CD4-positive, alpha-beta T cell treated with Interleukin-17A for 1 hour (primary cell): ENCODE measurements at places on chromosomes 11 and 22.

DNA sequence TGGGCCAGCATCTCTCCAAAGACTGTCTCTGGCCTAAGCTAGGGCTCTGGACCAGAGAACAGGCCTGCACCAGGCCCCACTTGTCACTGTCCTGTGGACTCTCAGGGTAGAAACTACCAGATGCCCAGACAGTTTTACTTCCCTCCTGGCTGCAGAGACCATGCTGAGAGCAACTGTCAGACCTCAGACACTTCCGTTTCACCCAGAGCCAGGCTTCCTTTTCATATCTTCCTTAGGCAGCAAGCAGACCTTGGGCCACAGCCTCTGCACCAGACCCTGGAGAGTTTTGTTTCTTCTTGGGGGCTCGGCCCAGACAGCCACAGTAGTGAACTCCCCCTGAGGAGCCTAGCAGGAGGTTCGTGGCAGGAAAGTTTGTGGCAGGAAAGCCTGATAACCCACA, 12.1 kb upstream of the FCHSD2 start:
- peak; percentile 46 for DNase-seq

DNA sequence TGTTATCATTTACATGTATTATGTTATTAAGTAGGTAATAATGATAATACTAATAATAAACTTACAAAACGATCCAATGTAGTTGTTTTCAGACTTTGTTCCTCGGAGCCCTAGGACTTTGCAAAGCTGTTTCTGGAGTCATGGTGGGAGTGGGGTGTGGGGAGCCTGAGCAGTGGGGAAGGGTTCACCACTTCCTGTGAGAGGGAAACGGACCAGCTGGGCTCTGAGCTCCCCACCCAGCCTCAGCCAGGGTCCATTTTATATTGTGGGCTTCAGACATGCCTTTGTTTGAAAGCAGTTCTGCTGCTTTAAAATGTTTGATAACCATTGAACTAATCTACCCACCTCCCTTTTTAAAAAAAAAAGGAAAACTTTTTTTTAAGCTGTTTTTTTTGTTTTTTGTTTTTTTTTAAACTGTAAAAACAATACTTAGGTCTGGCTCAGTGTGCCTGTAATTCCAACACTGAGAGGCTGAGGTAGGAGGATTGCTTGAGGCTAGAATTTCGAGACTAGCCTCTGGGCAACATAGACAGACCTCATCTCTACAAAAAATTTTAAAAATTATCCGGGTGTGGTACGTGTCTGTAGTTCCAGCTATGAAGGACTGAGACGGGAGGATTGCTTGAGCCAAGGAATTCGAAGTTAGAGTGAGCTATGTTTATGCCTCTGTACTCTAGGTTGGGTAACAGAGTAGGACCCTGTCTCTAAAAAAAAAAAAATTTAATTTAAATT, 7.0 kb downstream of the SERPING1 start:
- DNase-seq: no peak

DNA sequence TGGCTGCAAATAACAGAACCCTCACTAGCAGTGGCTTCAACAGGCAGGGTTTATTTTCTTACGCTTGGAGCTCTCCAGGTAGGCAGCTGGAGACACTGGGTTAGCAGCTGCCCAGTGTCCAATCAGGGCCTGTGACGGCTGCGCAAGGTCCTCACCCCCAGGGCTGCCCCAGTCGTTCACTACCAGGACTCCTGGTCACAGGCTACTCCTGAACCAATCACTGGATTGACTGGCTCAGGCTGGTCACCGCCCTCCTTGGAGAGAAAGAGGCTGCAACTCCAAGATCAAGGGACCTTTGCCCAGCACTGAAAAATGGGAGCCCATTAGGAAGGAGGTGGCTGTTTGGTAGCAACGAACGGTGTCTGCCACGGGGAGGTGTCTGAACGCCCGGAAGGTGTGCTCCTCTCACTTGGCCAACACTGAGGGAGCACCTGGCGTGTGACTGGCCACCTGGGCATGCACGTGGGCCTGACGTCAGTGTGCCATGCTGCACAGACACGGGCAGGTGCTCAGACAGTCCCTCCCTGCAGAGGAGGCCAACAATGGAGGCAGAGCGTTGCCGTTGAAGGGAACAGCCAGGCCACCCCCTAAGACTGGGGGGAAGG, 5.1 kb downstream of the ARSA start:
- DNase-seq: no peak

DNA sequence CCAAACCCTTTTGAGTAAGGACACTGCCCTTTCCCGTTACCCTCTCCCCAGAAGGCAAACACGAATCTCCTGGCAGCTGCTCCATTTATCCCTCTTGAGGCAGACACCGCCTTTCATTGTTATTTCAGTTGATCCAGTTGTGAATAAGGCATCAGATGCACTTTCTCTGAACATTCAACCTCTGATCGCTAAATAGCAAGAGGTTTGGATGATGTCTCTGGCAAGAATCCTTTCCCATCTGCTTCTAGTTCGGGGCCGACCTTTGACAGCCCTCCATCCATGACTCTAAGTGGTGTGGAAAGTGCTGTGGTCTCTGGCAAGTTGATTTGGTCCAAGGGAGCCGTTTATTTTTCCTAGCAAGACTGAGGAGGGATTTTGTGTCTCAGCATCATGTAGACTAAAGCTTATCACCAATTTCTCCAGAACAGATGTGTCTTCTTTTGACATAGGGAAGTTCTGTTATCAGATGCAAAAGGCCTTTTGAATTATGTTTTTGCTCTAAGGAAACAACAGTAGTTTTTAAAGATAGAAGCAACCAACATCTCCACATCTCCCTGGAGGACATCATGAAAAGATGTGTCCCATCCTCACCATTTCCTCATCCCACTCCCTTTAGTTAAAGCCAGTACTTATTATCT, 123.6 kb downstream of the CCDC34 start:
- no peak for DNase-seq

GRCh38 chr11:119363851-119364590, 17.5 kb downstream of the USP2 start:
- DNase-seq: peak; percentile 53

- peak; percentile 12 for DNase-seq
Observed at GRCh38 chr11:119266063-119266462, 50.9 kb downstream of the MCAM start.

- DNase-seq: no peak
Observed at GRCh38 chr11:67420147-67420645, 4.7 kb downstream of the CARNS1 start.

- DNase-seq: no peak
Observed at GRCh38 chr11:58133309-58134076, 8.2 kb upstream of the OR9I1 start.

GRCh38 chr11:34192481-34193401, 87.3 kb downstream of the NAT10 start:
- DNase-seq: no peak

DNA sequence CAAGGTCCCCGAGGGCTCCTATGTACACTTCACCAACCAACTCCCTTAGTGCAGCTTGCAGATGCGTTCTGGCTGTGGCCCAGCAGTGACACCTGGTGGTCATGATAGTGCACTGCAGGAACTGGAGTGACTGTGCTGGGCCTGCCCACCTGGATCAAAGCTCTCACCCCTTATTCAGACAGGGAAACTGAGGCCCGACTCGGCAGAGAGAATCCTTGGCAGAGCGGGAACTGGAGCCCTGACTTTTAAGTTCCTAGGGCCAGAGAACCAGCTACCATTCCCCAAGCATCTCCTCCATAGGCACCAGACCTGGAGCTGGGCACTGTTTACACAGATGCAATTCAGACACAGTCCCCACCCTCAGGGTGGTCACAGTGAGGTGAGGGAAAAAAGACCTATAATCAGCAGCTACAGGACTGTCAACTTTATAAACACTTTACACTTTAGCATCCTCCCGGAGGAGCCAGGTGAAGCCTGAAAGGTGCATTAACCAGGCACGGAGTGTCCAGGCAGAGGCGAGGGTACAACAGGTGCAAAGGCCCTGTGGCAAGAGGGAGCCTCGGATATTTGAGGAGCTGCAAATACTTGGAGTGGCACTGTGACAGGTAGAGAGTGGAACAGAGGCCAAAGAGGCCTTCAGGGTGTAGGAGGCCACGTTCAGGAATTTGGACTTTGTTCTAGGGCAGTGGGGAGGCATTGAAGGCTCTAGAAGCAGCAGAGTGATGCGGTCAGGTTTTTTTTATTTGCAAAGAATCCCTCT, 22.0 kb downstream of the RHBDD3 start:
- peak; percentile 66 for DNase-seq

DNA sequence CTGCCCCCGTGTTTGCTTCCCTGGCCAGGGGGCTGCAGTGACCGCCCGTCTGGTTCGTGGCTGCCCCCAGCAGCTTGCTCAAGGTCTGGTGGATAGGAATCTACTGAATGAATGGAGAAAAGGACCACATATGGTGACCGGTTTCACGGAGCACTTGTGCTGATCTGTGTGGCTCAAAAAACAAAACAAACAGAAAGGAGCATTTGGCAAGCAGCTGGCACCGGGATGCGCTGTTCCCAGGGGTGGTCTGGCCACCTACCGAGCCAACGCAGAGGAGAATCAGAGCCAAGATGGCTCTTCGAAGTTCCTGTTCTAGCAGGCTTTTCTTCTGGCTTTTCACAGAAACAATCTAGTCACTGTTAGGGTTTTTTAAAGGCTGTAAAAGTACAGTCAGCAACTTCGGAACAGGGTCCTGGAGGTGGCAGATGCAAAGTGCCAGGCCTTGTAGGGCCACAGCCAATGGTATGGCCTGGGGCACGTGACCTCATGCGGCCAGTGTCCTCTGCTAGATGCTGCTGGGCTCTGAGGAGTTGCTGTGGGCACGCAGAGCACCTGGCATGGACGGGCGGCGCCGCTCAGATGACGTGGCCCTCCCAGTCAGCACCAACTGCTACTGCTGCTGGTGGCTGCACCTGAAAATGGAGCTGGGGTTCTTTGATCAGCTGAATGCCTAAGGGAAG, 27.3 kb upstream of the PACSIN2 start:
- DNase-seq: no peak

- peak; percentile 45 for DNase-seq
Observed at GRCh38 chr11:101860696-101861427, 53.9 kb upstream of the CEP126 start.

DNA sequence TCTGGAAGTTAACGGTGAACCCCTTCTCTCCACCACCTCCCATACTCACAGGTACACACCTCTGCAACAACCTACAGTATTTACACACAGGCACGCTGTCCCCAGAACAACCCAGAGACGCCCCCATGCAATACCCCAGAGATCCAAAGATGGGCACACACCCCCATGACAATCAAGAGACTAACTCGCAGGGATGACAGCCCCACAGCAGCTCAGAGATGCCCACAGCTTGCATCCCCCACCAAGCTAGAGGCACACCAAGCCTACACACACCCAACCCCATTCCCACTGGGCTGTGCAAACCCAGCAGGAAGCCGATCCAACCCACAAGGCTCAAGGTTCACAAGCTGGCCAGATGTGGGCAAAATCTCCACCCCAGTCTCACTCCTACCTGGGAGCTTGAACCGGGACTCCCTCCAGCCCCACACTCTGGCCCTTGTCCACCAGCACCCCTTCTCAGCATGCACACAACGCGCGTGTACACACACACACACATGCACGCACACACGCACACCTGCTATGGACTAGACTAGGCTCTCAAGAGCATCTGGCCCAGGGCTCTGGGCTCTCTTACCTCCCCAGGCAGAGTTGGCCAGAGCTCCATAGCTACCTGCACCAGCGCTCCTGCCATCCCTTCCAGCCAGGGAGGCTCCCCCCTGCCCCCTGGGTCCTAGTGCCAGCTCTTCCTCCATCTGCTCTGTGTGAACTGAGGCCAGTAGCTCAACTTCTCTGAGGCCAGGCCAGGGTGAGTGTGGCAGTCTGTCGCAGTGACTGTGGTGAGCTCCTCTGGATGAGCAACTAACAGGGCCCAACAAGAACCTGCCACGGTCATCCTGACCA, 11.5 kb downstream of the STARD10 start:
- no peak for DNase-seq

DNA sequence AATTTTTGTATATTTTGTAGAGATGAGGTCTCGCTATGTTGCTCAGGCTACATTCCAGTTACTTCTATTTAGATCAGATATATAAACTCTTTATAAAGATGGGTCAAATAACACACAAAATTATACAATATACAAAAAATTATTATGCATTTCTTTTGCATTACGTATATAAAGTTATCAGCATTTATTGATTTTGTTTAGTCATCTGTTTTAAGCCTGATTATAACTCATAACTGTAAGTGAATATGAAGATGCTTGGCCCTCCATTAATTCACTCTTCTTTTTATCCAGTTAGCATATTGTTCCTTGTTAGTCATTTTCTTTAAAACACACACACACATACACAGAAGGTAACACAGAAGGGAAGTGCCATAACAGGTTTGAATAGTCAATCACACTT, 14.5 kb downstream of the AQP11 start:
- no peak for DNase-seq

DNA sequence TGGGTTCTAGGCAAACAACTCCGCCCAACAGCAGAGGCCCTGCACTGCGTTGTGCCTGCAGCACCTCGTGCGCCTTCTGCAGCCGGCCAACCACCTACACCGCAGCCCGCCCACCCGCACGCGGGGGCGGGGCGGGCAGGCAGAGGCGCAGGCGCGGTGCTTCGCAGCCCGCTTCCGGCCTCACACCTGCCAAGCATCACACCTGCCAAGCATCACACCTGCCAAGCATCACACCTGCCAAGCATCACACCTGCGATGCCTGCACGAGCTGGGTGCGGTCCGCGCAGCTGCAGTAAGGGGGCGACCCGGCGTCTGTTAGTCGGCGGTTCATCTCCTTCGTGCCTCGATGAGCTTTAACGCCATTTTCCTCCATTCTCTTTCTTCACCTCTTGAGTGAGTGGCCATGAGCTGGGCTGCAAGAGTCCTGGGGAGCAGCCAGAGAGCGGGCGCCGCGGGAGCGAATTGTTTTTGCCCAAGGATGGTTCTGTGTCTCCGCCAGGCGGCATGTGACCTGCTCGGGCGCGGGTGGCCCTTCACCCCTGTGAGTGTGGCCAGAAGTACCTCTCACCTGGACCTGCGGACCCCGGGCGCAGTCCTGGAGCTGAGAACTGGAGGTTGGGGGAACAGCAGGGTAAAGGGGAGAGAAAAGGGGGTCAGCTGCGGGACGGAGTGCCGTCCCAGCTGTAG, at the start of gene LDHAL6A:
Gene LDHAL6A (plus strand): TSS at position 171 of the 687 bp plus-strand sequence. CDS start 825 bp downstream, outside the sequence.
- peak; percentile 18 for DNase-seq

DNA sequence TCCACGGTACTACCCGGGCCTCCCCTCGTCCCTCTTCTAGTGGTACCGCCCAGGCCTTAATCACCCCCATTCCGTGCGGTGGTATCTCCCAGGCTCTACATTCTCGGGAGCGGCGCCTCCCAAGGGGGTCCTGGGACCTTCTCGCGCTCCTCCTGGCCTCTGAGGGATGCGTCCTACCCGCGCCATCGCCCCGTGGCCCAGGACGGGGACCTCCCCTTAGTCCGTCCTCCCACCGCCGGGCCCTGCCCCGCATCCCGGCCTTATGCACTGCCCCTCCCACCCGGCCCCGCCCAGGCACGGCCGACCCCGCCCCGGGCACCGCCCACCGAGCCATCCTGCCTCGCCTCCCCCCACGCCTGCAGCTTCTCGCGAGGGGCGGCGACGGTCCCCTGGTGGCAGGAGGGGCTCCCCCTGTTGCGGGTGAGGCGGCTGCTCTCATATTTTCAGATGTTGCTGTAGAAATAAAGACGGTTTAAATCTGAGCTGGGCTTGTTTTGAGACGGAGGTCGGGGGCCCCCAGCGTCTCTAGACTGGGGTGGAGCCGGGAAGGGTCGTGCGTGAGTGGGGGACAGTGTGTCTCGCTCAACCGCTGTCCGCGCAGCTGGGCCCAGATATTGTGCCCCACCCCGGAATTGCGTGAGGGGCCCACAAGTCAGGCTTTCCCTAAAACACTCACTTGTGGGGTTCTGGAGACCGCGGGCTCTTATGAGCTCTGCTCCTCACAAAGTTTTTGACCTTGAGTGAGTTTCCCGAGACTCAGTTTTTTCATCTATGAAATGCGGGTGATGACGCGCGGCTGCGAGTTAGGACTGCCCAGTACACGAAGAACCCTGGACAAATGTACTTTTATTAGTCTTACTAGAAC, 828 bp upstream of the RAB1B start:
- peak; percentile 90 for DNase-seq
